ENCODE measurements at places on chromosomes 5 and 9. TPM values are rescaled to one million over a fixed set of nuclear protein-coding genes. Genes with fewer than 3 reads are reported as not detected.
A peak's percentile ranks its signal among the peaks of the same experiment; 100 is the strongest.

- peaks cover 8% of the 10 kb centered on the region for H3K27me3 ChIP-seq
- no peak for DNase-seq
- H3K4me1 ChIP-seq, result no peaks in the 10 kb centered on the region
- no peak overlapping the region for H3K4me3 ChIP-seq
- no peak overlapping the region for H3K27ac ChIP-seq
- H3K36me3 ChIP-seq, result no peaks in the 10 kb centered on the region
These were observed 8.7 kb downstream of the PAPPA start for GRCh38 chr9:116162241-116162781.

Gene CCL28
- 0.10 TPM for polyA plus RNA-seq

DNA sequence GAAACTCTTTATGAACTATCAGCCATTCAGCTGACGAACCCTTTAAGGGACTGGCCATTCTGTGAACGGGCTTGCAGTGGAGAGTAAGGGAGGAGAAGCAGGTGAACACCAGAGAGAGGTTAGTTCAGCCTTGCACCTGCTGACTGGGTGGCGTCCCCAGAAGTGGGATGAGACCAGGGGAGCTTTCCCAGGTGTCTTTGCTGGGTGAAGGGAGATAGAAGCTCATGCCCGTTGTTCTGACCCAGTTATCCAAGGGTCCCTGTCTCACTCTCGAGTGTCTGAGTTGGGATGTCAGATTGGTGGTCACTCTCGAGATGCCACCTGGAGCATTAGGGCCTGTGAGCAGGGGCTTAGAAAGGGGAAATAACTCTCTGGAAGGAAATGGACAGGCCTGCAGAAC is 68.7 kb downstream of the MSX2 start:
- no peaks in the 10 kb centered on the region for H3K36me3 ChIP-seq
- no peak overlapping the region for H3K4me3 ChIP-seq
- no peak overlapping the region for H3K27ac ChIP-seq
- no peaks in the 10 kb centered on the region for H3K4me1 ChIP-seq
- peaks cover 4% of the 10 kb centered on the region for H3K27me3 ChIP-seq

Gene MEIKIN
- 1.6 TPM for polyA plus RNA-seq

Gene C7
- not detected for polyA plus RNA-seq

Gene CDH9
- polyA plus RNA-seq, result not detected

GRCh38 chr9:132238026-132238972 is 76.4 kb downstream of the NTNG2 start:
- H3K4me3 ChIP-seq, result no peak overlapping the region
- peaks cover 11% of the 10 kb centered on the region for H3K27me3 ChIP-seq
- peaks cover 50% of the 10 kb centered on the region for H3K4me1 ChIP-seq
- no peaks in the 10 kb centered on the region for H3K36me3 ChIP-seq
- DNase-seq, result no peak
- no peak overlapping the region for H3K27ac ChIP-seq

- H3K4me3 ChIP-seq, result no peak overlapping the region
- no peak overlapping the region for H3K27ac ChIP-seq
- no peaks in the 10 kb centered on the region for H3K36me3 ChIP-seq
- no peaks in the 10 kb centered on the region for H3K27me3 ChIP-seq
- no peak for DNase-seq
These were observed 52.1 kb downstream of the GDNF start for GRCh38 chr5:37787742-37788141.

Gene ALDOB
- not detected for polyA plus RNA-seq

Gene IFNA2
- polyA plus RNA-seq, result not detected

GRCh38 chr9:122204055-122204454 is 24.7 kb downstream of the LHX6 start:
- no peaks in the 10 kb centered on the region for H3K27me3 ChIP-seq
- no peaks in the 10 kb centered on the region for H3K4me1 ChIP-seq
- no peak overlapping the region for H3K4me3 ChIP-seq
- H3K36me3 ChIP-seq, result no peaks in the 10 kb centered on the region

- no peak for DNase-seq
- no peaks in the 10 kb centered on the region for H3K27me3 ChIP-seq
- H3K4me1 ChIP-seq, result peaks cover 50% of the 10 kb centered on the region
- no peak overlapping the region for H3K27ac ChIP-seq
- H3K4me3 ChIP-seq, result no peak overlapping the region
These were observed 10.3 kb downstream of the POLK start for GRCh38 chr5:75522025-75522424.

Gene DAB2IP
- polyA plus RNA-seq, result not detected

GRCh38 chr5:543755-544674 is 19.8 kb upstream of the SLC9A3 start:
- peak overlapping the region; percentile 15 for H3K27ac ChIP-seq
- peaks cover 79% of the 10 kb centered on the region for H3K27me3 ChIP-seq
- peaks cover 19% of the 10 kb centered on the region for H3K4me1 ChIP-seq
- peak; percentile 92 for DNase-seq
- no peaks in the 10 kb centered on the region for H3K36me3 ChIP-seq

- H3K36me3 ChIP-seq, result peaks cover 100% of the 10 kb centered on the region
- H3K4me3 ChIP-seq, result no peak overlapping the region
- H3K27ac ChIP-seq, result no peak overlapping the region
- no peaks in the 10 kb centered on the region for H3K27me3 ChIP-seq
These were observed 25.6 kb downstream of the TGFBI start for GRCh38 chr5:136054142-136055019.

DNA sequence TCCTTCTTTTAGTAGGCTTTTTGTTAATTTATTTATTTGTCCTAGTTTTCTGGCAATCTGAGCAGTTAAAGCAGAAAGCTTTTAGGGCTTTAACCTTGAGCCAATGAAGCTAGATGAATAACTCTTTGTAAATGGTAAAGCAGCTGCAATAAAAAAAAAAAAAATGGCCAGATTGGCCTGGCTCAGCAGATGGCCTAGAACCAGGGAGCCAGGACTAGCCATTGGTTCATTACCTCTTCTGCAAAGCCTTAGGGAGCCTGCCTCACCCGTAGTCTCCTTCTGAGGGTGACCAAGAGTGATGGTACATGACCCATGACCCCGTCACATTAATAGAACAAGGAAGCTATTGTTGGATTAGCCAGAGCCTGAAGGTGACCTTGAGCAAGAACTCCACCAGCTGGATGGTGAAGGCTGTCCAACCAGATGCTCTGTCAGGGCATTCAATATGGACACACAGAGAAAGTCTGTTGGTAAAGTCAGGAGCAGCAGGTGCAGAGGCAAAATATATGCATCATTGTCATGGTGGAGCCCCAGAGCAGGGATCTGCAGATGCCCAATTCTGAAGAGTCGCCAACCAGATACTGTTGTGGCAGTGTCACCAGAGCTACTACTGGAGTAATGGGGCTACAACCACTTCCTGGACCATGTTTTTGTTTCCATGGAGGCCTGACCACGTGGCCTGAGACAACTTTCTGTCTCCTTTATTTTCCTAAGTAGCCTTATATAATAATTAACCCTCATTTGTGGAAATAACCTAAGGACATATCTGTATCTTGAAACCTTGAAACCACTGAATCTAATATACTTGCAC is 100.7 kb downstream of the MTX3 start:
- no peak for DNase-seq
- peaks cover 8% of the 10 kb centered on the region for H3K27me3 ChIP-seq
- H3K27ac ChIP-seq, result no peak overlapping the region
- no peak overlapping the region for H3K4me3 ChIP-seq
- no peaks in the 10 kb centered on the region for H3K4me1 ChIP-seq

Gene DRD1
- polyA plus RNA-seq, result not detected

GRCh38 chr5:7671381-7671993 is 179.4 kb downstream of the CFAP90 start:
- no peak overlapping the region for H3K27ac ChIP-seq
- DNase-seq, result no peak
- no peaks in the 10 kb centered on the region for H3K4me1 ChIP-seq
- no peaks in the 10 kb centered on the region for H3K27me3 ChIP-seq

DNA sequence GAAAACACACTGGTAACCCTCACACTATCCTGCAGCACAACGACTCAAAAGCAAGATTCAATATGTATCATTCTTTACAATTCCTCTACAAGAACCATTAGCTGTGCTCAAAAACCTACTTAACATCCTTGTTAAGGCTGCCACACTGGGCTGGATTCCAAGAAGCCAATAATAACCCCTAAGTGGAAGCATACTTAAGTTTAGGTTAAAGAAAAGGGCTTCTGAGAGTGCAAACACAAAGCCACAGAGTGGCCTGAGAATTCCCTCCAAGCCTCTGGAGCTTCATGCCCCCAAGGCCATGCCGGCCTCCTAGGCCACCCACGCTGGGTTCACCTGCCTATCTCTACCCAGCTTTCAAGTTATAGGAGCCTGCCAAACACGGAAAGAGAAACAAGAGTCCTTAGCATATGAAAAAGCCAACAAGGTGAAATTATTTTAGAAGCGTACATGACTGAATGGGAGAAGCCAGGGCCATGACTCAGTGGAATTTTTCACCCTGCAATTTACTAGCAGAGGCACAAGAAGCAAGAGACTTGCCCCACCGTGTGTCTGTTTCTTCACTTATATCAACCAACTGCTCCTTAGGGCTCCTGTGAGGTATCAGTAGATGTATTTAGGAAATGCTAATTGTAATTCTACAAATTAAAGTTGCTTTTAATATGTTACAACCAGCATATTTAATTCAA is 293.0 kb downstream of the SPOCK1 start:
- no peak overlapping the region for H3K27ac ChIP-seq
- H3K4me3 ChIP-seq, result no peak overlapping the region
- H3K27me3 ChIP-seq, result no peaks in the 10 kb centered on the region
- H3K36me3 ChIP-seq, result no peaks in the 10 kb centered on the region

- no peaks in the 10 kb centered on the region for H3K4me1 ChIP-seq
- no peaks in the 10 kb centered on the region for H3K27me3 ChIP-seq
- no peak for DNase-seq
- no peak overlapping the region for H3K4me3 ChIP-seq
- H3K36me3 ChIP-seq, result peaks cover 11% of the 10 kb centered on the region
- no peak overlapping the region for H3K27ac ChIP-seq
These were observed 210.6 kb downstream of the MAPKAP1 start for GRCh38 chr9:125496313-125496834.

Gene PGM5
- polyA plus RNA-seq, result 1.2 TPM

DNA sequence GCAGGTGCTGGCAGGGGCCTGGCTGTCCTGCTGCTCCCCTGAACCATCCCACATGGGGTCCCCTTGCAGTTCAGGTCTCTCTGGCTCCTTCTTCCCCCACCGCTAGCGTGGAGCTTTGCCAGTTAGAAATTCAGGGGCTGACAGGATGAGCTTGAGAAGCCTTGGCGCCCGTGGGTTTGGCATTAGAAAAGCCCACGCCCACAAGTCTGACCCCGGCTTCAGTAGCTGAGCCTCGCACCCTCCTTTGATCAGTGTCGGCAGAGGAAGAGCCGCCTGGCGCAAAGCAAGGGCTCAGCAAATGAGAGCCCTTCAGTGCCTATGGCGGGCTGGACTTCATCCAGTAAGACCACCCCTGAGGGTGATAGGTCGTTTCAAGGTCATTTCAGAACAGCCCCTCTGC is 30.1 kb upstream of the NCS1 start:
- H3K27me3 ChIP-seq, result peaks cover 19% of the 10 kb centered on the region
- no peak overlapping the region for H3K4me3 ChIP-seq
- H3K27ac ChIP-seq, result no peak overlapping the region
- peaks cover 2% of the 10 kb centered on the region for H3K36me3 ChIP-seq

Gene PCDHA10
- polyA plus RNA-seq, result not detected

GRCh38 chr5:65926893-65927292 is 518 bp downstream of the ERBIN start:
- peak overlapping the region; percentile 98 for H3K27ac ChIP-seq
- peak; percentile 11 for DNase-seq

Gene FAM53C
- 28.7 TPM for polyA plus RNA-seq

DNA sequence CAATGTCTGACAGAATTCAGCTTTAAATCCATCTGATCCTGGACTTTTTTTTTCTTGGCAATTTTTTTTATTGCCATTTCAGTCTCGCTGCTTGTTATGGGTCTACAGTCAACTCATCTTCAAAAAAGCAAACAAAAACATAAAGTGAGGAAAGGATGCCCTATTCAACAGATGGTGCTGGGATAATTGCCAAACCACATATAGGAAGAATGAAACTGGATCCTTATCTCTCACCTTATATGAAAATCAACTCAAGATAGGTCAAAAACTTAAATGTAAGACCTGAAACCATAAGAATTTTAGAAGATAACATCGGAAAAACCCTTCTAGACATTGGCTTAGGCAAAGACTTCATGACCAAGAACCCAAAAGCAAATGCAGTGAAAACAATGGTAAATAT is 389.1 kb upstream of the ST8SIA4 start:
- H3K36me3 ChIP-seq, result no peaks in the 10 kb centered on the region
- no peak overlapping the region for H3K27ac ChIP-seq
- H3K27me3 ChIP-seq, result no peaks in the 10 kb centered on the region
- no peak overlapping the region for H3K4me3 ChIP-seq
- no peak for DNase-seq

GRCh38 chr5:77599679-77600078 is 38.8 kb downstream of the OTP start:
- H3K27ac ChIP-seq, result no peak overlapping the region
- peaks cover 3% of the 10 kb centered on the region for H3K27me3 ChIP-seq
- no peaks in the 10 kb centered on the region for H3K4me1 ChIP-seq

- H3K4me1 ChIP-seq, result peaks cover 9% of the 10 kb centered on the region
- H3K4me3 ChIP-seq, result no peak overlapping the region
- H3K27ac ChIP-seq, result peak overlapping the region; percentile 36
- DNase-seq, result no peak
- H3K36me3 ChIP-seq, result no peaks in the 10 kb centered on the region
These were observed 9.9 kb upstream of the ANKHD1 start for GRCh38 chr5:140391732-140392131.

Gene PROB1
- not detected for polyA plus RNA-seq

- H3K4me1 ChIP-seq, result no peaks in the 10 kb centered on the region
- peaks cover 9% of the 10 kb centered on the region for H3K36me3 ChIP-seq
- DNase-seq, result no peak
These were observed 125.1 kb upstream of the SH3GL2 start for GRCh38 chr9:17453751-17454150.
